ENCODE measurements at places on chromosomes 2 and 18. TPM values are rescaled to one million over a fixed set of nuclear protein-coding genes. Genes with fewer than 3 reads are reported as not detected.

Gene TTC27
- total RNA-seq: 4.7 TPM

Gene UPP2
- total RNA-seq: 0.91 TPM

Gene GCG
- not detected for total RNA-seq

Gene IKZF2
- total RNA-seq: 1.8 TPM

Gene IL36G
- 0.20 TPM for total RNA-seq

DNA sequence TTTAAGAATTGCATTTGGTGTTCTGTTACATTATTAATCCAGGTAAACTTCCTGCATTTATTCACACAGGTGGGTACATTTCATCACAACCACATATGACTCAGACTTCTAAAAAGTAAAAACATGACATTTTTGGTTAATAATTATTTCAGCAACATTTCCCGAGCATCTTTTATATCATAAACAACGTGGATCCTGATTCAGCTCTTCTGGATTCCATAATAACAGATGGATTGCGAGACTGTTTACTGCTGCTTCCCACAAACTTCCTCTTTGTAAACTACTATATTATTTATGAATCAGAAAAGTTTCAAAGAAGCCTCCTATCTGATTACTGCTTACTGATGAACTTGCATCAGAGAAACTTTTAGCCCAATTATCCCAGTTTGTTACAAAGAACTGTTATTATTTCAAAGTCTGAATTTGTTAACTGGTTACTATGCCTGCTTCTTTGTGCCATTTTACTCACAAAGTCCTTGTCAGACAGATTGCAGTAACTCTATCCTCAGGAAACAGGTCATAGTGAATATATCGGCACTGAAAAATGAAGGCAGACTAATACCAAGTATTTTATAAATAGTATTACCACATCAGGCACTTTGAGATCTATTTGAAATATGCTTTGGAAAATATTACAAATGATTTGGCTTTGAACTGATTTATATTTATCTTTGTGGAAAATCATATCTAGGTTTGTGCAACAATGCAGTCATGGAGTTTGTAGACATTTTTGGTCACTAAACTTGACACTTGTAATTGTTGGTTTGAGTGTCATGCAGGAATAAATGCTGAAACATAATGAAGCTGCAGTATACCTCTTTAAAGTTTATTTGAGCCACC, 511.6 kb downstream of the PLCL1 start:
- no peak for DNase-seq

DNA sequence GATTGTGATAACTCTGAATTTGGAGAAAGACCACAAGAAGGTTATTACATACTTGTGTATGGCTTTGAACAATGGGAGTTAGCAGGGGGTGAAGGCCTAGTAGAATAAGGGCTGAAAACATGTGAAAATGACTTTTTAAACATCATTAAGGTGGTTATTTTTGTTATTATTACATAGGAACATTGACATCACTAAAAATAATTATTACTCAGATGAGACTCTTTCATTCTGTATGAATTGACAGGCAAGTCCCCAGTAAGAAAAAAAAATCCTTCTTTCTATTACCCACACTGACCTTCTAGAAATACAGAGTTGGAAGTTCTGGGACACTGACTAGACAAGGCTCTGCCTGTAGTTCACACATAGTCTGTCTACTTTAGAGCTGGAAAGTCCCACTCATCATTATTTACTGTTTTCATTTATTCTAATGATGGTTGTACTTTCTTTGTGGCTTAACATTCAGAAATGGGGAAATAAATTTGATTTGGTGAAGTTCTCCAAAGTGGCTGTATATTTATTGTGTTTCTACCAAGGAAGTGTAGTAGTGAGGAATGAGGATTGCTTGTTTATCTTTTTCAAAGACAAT, 219.6 kb upstream of the EPAS1 start:
- no peak for DNase-seq

- DNase-seq: no peak
Observed at GRCh38 chr2:118832791-118833715, 14.4 kb downstream of the EN1 start.

DNA sequence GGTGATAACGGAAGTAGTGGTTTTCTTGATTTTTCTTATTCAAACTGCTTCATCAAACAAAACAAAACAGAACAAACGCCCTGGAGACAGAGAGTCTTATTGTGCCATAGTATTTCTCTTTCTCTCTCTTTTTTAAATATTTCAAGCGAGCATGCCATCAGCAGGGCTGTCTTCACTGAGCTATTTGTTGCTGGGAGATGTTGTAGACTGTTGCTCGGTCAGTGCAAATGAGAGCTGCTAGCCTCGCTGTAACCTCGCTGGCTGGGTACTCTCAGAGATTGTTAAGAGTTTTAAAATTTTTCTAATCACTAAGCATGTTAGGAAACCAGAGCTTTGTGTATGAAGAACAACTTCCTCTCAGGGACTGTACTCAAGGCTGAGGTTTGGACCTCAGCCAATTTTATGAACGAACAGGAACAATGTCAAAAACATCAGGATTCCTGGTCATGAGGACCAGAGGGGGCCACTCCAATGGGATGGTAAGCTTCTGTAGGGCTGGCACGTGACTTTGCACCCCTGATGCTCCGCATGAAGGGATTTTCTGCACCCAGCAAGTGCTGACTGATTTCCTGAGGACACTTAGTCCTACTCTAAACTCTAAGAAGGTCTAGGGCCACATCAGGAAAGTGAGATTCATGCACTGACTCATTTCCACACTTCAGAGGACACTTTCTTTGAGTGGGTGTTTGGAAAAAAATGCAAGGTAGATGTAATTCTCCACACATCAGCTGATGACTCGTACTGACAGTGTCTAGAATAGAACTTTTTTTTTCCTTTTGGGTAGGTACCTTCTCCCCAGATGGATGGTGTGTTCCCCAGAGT, 59.8 kb upstream of the IL1R1 start:
- no peak for DNase-seq

DNA sequence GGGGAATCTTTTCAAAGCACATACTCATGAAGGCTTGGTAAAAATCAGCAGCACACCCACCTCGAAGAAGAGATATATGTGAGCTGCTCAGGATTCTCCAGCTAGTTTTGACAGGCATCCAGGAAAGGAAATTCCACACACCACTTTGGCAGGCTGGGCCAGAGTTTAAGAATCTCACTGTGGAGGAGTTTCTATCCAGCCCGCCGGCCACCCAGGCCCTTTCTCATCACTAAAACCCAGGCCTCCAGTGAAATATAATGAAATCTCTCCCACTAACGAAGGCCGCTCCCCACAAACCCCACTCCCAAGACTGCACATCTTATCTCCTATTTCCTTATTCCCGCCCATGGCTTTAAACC, 202.0 kb downstream of the GLI2 start:
- no peak for DNase-seq

DNA sequence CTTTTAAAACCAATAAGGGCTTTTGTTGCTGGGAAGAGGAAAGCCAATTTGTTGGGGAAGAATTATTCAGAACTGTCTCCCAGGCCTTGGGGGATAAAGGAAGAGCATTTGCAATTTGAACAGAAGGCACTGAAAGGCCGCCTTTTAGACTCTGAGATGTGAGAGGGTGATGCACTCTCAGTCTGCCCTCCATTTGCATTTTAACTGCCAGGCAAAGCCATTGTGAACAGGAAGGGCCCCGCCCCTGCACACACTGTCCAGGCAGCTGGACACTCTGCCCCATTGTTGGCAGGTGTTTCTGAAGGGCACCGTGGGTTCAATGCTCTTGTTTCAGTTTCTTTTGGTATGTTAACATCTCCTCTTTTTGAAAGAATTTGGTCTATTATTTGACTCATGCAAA, 169.5 kb upstream of the COPS8 start:
- DNase-seq: no peak

DNA sequence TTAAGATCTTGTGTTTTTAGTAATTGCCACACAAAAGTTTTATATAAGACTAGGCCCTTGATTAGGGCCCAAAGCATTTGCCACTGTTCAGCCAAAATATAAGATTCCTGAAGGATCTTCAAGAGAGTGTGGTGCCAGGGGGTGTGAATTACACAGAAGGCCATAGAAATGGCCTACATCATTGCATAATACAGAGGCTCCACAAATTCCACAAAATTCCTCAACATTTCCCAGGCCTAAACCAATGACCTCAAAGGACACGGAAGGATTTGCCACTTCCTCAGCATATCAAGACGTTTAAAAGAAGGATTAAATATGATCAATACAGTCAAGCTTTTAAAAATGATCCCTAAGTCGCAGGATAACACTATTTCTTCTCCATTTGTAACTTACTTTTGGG, 24.1 kb downstream of the COL6A3 start:
- no peak for DNase-seq
